ENCODE measurements at places on chromosomes 1 and 21.

- H3K27me3 ChIP-seq: peaks cover 37% of the 10 kb centered on the region
- no peaks in the 10 kb centered on the region for H3K4me1 ChIP-seq
- H3K36me3 ChIP-seq: no peaks in the 10 kb centered on the region
- H3K27ac ChIP-seq: no peak overlapping the region
Observed at GRCh38 chr1:228008391-228009115, 1.8 kb downstream of the WNT3A start.

GRCh38 chr1:219880765-219881457 is 47.4 kb downstream of the SLC30A10 start:
- DNase-seq: peak; percentile 5
- no peaks in the 10 kb centered on the region for H3K36me3 ChIP-seq
- H3K4me1 ChIP-seq: no peaks in the 10 kb centered on the region
- H3K27ac ChIP-seq: no peak overlapping the region
- no peak overlapping the region for H3K4me3 ChIP-seq
- H3K27me3 ChIP-seq: no peaks in the 10 kb centered on the region

DNA sequence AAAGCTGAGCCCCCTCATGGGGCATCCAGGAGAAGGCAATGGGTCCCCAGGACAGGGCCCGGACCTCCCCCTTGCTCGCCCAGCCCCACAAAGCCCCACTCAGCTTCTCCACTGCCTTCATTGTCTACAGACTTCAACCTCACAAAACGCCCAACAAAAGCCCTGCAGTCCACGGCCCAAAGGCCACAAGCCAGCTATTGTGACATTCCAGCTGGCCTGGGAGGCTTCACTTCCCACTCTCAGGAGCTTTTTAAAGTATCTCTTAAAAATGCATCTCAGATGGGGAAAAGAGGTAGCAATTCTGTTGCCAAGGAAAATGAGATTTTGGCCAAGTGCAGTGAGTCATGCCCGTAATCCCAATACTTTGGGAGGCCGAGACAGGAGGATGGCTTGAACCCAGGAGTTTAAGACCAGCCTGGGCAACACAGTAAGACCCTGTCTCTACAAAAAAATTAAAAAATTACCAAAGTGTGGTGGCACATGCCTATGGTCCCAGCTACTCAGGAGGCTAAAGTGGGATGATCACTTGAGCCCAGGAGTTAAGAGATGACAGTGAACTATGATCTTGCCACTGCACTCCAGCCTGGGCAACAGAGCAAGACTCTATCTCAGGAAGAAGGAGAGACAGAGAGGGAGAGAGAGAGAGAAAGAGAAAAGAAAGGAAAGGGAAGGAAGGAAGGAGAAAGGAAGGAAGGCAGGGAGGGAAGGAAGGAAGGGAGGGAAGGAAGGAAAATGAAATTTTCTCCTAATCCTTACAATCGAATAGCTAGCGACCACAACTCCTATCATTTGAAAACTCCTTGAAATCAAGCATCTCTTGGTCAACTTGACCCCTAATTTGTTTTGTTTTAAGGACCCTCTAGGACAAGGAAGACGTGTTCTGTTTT is 31.4 kb upstream of the TARDBP start:
- no peak overlapping the region for H3K4me3 ChIP-seq
- no peaks in the 10 kb centered on the region for H3K4me1 ChIP-seq
- H3K27ac ChIP-seq: no peak overlapping the region
- H3K27me3 ChIP-seq: peaks cover 3% of the 10 kb centered on the region
- peak; percentile 33 for DNase-seq
- no peaks in the 10 kb centered on the region for H3K36me3 ChIP-seq

DNA sequence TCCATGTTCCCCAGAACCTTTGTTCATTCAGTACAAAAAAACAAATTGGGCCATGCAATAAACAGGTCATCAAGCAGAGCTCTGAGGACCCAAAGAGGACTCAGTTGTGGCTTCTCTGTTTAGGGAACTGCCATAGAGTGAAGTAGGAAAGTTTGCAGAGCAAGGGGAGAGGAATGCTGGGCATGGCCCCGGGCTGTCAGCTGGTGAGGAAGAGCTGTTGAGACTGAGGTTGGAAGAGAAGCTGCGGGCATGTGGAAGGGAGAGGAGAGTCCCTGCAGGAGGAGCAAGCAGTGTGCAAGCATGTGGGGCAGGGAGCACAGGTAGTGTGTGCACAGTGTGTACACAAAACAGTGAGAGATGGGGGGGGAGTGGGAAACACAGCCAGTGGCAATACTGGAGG is 71.8 kb downstream of the NTPCR start:
- no peaks in the 10 kb centered on the region for H3K4me1 ChIP-seq
- H3K36me3 ChIP-seq: no peaks in the 10 kb centered on the region
- no peaks in the 10 kb centered on the region for H3K27me3 ChIP-seq
- no peak overlapping the region for H3K27ac ChIP-seq

Measured in fibroblast of lung (primary cell).